Stimulated activated CD8-positive, alpha-beta memory T cell treated with anti-CD3 and anti-CD28 coated beads, Interleukin-2, amount 100 ng/mL, for 48 hours (primary cell): ENCODE measurements at places on chromosomes 13 and 19.
A peak's percentile ranks its signal among the peaks of the same experiment; 100 is the strongest.

DNA sequence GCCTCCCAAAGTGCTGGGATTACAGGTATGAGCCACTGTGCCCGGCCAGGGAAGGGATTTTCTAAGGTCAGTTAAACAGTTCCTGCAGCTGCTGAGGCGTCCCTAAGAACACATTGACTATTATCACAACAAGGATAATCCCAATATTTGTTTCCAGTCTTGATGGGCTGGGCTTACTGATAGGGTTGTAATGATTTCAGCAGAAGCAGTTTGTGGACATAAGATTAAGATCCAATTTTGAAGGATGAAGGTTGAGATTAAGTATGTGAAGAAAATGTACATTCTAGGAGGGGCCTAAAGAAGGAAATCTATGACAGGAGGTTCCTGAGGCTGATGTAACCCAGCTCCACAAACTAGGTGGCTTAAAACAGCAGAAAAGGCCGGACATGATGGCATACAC, 10.7 kb upstream of the CCDC124 start:
- no peak for DNase-seq

DNA sequence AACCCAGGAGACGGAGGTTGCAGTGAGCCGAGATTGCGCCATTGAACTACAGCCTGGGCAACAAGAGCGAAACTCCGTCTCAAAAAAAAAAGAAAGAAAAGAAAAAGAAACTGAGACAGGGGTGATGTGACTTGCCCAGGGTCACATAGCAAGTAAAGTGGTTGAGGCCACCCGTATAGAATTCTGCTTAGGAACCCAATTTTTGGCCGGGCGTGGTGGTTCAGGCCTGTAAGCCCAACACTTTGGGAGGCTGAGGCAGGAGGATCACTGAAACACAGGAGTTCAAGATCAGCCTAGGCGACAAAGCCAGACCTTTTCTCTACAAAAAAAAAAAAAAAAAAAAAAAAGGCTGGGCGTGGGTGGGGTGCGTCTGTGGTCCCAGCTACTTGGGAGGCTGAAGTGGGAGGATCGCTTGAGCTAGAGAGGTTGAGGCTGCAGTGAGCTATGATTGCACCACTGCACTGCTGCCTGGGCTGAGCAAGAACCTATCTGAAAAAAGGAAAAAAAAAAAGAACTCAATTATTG, 1.3 kb downstream of the SNRPA start:
- no peak for DNase-seq

DNA sequence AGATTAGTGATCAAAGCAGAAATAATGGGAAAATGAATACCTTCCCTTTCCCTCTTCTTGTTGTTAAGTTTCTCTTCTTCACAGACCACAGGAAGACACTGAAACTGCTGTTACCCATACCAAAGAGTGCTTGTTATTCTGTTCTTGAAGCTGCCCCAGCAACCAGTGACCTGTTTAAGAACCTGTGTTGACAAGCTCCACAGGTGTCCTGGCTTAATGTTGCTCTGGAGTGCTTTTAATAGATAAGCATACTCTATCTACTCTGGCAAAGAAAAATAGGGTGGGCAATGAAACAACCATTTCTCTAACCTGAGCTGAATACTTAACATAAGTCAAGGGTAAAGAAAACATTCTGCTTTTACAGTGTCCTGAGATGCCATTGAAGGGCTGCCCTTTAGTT, 506.7 kb upstream of the GPC6 start:
- DNase-seq = no peak

DNA sequence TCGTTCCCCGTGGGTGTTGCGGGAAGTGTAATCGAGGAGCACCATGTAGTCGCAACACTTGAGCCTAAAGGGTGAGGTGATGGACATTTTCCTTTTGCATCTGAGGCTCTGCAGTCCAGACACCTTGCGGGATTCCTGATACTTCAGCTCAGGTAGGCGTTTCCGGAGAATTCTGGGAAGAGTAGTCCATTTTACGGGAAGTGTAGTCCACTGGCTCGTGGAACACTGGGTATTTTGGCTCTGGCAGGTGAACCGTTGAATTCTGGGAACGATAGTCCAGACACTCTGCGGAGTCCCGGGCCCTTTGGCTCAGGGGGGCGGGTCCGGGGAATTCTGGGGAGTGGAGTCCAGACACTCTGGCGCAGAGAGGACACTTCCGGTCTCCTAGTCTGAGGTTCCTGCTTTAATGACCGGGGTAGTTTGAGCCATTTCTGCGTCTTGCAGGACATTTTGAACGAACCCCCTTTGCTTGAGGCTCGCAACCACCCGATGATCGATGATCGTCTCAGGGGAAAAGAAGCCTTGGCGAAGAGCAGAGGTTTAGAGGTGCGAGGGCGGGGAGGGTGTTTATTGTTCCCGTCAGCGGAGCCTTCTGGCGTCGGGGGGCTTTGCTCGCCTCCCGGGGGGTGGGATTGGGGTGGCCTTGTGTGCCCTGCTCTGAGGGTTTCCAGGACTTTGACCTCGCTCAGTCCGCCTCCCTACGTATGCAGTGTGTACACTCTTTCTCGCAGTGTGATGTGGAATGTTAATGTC, at the start of gene ZNF223:
Gene ZNF223 (plus strand): TSS at position 387 of the 753 bp plus-strand sequence. CDS start 3,141 bp downstream, outside the sequence.
- peak; percentile 30 for DNase-seq

DNA sequence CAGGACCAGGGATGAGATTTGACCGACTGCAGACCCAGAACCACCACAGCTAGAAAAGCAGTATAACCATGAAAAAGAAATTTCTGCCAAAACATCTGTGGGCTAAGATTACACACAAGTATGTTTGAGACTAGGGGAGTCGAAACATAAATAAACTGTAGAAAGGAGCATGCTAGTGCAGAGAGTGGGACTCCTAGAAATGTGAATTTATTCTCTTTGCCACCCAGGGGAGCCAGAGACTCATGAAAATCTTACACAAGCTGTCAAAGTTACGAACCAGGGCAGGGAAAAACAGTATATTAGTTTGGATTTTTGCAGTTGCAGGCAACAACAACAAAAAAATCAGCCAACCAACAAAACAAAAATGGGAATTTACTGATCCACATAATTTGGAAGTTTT, 12.3 kb upstream of the HSPH1 start:
- DNase-seq = no peak

DNA sequence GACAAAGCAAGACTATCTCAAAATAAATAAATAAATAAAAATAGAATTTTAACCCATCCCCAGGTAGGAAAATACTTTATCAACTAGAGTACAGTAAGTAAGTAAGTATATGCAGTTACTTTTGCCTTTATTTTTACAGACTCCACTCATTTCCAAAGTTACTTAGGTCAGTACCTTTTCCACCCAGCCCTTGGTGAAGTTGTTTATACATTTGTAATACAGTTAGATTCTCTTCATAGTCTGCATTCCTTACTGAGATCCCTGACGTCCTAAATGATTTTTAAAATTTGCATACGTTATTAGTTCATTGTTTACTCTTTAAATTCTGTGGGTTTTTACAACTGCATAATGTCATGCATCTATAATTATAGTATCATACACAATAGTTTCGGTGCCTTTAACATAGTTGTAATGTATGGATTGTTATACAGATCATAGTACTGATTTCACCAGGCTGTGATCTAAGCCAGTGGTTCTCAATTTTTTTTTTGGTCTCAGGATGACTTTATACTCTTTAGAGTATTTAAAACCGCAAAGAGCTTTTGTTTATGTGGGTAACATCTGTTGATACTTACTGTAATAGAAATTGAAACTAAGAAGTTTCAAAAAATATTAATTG, 10.4 kb downstream of the SETDB2 start:
- DNase-seq = no peak

DNA sequence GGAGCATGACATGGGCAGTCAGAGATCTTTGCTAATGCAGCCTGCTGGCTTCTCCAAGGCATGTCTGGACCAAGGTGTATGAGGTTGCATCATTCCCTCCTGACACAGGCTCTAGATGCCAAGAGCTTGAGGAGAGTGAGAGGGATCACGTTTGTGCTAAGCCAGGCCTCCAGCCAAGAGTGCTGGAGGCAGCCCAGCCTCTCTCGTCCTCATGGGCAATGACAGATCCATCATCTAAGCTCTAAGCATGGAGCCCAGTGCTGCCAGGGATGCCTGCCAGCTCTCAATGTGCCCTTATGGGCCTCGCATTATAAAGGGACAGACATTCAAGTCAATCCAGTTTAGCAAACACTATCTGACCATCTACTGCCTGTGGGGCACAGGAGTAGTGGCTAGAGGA, 136.3 kb upstream of the VSTM2B start:
- no peak for DNase-seq

- DNase-seq = no peak
These were observed 11.0 kb upstream of the ZNF492 start for GRCh38 chr19:22622901-22623840.

DNA sequence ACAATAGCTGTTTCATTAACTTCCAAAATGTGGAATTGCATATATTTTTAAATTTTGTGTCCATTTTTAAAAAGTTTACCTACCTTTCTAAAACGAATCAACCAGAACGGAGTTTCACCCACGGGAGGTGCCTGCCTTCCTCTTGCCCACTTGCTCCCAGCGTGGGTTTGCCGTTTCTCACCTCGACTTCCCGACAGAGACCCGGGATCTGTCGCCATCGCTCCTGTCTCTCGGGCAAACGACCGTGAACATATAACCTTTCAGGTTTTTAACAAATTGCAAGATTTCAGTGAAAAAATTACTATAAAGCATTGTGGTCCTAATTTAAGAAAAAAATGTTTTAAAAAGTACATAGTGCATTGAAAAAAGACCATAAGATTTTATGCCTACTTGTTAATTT, 4.2 kb downstream of the TMEM255B start:
- DNase-seq = no peak

DNA sequence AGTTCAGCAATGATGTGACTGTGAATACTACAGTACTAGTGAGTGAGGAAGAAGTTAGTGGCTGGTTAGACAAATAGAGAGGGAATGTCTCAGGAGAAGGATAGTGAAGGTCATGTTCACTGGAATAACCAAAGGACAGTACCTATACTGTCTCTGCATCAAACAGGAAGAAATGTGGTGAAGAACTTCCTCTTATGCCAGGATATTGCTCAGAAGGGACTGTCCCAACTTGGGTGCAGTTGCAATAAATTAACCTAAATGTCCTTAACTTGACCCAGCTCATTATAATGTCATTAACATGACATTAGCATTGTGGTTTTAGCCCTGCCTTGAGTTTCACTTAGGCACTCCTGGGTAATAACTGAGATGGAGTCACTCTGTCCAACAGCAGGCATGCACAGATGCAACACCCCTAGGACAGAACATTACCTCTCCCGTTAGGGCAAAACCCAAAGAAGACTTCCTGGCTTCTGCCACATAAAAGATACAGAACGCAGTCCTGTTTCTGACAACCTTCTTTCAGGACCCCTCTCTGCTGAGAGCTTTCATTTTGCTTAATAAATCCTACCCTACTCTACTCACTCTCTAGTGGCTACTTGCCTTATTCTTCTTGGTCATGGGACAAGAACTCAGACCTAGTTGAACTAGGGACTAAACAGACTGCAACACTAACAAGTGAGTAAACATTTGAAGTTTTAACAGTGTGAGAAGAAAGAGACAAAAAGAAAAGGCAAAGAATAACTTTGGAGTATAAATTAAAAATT, 1591.6 kb upstream of the MIR17HG start:
- DNase-seq = no peak

DNA sequence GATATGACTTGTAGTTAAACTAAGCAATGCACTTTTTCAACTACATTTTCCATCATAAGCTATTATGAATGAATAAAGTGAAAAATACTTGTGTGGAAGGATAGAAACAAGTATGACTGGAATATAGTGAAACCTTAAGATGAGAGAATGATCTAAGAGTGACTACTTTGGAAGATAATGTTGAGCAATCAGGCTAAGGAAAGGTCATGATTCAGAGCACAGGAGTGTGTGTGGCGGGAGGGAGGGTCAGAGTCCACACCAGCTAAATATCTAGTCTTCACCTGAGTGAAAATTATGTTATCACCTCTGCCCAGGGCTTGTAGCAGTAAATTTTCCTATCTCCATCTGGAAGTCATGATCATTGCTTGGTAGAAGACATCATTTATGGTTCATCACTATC, 833.4 kb upstream of the ATXN8OS start:
- DNase-seq = no peak

GRCh38 chr19:18912933-18913332, 6.3 kb downstream of the COPE start:
- DNase-seq = no peak

GRCh38 chr13:77729502-77730221, 32.2 kb downstream of the SLAIN1 start:
- DNase-seq = no peak

DNA sequence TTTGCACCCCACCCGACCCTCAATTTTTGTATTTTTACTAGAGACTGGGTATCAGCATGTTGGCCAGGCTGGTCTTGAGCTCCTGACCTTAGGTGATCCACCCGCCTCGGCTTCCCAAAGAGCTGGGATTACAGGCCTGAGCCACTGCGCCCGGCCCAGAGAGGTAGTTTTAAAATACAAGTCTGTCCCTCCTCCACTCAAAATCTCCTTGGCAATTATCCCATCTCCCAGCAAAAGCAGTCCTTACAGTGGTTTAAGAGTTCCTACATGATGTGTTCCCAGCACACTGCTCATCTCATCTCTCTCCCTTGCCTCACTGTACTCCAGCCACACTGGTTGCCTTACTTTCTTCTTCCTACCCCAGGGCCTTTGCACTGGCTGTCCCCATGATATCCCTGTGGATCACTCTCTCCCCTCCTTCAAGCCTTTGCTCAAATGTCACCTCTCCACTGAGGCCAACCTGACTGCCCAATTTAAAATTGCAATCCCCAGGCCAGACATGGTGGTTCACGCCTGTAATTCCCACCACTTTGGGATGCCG, 24.3 kb downstream of the LRFN3 start:
- no peak for DNase-seq

DNA sequence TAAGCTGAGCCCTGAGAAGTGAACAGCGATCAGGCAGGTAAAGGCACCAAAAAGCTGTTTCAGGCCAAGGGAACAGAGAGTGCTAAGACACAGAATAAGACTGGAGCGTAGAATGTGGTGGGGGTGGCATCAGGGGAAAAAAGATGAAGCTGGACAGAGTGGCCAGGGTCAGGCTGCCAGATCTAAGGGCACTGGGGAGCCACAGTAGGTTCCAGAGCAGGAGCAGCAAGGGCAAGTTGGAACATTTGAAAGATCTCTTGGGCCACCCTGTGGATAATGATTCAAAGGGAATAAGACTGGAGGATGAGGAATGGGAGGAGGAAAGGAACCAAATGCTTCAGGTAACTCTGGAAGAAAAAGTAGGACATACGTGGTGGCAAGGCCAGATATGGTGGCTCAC, 6.5 kb upstream of the PLIN3 start:
- DNase-seq = no peak

GRCh38 chr13:51801631-51802099, 2.3 kb downstream of the DHRS12 start:
- DNase-seq = no peak

GRCh38 chr13:73335210-73335609, 276.4 kb downstream of the KLF5 start:
- DNase-seq = no peak

GRCh38 chr19:34104557-34104956, 67.7 kb upstream of the LSM14A start:
- DNase-seq = no peak

GRCh38 chr13:61830475-61830874, 414.8 kb upstream of the PCDH20 start:
- DNase-seq = no peak

DNA sequence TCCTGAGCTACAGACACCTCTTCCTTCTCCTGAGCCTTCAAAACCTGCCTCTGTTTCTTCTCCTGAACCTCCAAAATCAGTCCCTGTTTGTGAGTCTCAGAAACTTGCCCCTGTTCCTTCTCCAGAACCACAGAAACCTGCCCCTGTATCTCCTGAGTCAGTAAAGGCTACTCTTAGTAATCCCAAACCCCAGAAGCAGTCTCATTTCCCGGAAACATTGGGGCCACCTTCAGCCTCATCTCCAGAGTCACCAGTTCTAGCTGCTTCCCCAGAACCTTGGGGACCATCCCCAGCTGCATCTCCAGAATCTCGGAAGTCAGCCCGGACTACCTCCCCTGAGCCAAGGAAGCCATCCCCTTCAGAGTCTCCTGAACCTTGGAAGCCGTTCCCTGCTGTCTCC, 10.0 kb downstream of the CHAMP1 start:
- no peak for DNase-seq
